ENCODE measurements at places on chromosomes 3 and 15.

- no peak for DNase-seq
These were observed 6.6 kb upstream of the ZNF148 start for GRCh38 chr3:125381743-125382142.

- no peak for DNase-seq
These were observed 48.0 kb downstream of the ARNT2 start for GRCh38 chr15:80452166-80452565.

GRCh38 chr3:112390783-112391641, 58.1 kb downstream of the CD200 start:
- peak; percentile 99 for DNase-seq

GRCh38 chr15:54082836-54083492, 104.7 kb downstream of the UNC13C start:
- DNase-seq: peak; percentile 8

GRCh38 chr3:152910966-152911365, 76.0 kb downstream of the P2RY1 start:
- DNase-seq: no peak

DNA sequence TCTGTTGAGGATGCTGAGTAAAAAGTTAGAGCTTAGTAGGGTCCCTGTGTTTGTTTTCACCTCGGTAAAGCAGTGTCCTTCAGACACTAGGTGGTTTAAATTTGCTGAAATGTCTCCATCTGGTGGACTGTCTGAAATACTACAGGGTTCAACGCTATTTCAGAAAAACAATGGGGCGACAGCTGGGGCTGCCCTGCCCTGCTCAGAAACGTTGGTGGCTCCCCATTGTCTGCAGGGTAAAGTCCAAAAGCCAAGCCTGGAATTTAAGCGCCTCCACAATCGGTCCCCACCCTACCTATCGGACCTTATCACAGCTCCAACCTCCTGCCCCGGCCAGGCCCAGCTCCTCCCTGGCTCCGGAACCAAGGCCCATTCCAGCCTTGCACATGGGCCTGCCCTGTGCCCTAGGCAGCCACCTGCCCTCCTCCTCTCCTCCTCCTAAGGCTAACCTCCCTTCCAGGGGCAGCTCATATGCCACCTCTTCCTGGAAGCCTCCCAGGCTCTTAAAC, 4.3 kb upstream of the TSEN2 start:
- peak; percentile 75 for DNase-seq
